ENCODE measurements at places on chromosomes 2 and 18.

DNA sequence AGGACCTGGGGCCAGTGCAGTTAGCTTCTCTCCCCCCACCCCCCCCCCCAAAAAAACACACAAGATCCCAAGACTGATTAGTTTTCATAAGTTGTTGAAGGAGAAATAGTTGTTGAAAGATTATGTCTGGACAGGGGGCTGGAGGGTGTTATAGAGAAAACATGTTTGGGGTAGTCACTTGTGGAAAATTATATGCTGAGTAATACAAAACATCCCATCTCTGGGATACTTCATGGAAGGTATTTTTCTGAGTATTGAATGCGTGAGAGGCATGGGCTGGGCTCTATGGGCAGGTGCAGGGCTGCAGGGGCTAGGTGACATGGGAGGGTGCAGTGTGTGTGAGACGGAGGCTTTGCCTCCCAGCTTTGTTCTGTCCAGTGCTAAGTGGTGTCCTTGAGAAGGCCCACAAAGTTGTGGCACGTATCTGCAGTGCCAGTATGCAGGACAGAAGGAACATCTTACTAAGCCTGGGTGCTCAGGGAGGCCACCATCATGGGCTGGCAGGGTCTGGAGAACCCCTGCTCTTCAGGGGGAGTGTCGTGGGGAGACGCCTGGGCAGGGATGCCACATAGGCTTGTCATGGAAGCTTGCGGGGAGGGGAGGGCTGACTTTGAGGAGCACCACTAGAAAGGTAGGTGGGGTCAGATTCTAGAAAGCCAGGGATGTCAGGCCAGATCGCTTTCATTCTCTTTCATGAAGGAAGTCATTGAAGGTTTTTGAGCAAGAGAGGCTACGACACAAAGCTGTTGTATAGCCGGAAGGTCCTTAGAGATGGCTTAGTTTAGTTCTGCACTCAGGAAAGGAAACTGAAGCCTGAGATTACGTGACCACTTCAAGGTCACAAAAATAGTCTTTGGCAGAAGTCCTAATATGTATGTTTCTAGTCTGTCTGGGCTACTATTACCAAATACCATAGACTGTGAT lies 232.0 kb downstream of the LDLRAD4 start:
- no peak for DNase-seq

DNA sequence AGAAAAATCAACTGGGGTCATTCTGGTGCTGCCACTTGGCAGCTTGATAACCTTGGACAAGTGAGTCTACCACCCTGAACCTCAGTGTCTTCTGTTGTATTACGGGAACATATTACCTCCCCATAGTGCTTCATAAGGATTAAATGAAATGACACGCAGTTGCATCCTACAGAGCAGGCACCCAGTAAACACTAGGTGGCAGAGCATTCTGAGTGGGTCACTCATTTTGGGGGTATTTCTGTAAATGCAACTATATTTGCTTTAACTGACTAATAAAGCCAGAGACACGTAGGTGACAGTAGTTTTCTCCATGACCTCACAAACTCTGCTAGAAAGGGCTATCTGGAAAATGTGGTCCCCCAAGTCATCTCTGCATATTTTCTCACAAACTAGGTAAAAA lies 4.7 kb downstream of the CD226 start:
- no peak for DNase-seq

GRCh38 chr18:9615280-9615797 lies 980 bp upstream of the PPP4R1 start:
- no peak for DNase-seq

GRCh38 chr2:151437630-151438029 lies 27.9 kb downstream of the RIF1 start:
- no peak for DNase-seq

- DNase-seq = no peak
Observed at GRCh38 chr2:13260402-13260801, 543.7 kb downstream of the TRIB2 start.

DNA sequence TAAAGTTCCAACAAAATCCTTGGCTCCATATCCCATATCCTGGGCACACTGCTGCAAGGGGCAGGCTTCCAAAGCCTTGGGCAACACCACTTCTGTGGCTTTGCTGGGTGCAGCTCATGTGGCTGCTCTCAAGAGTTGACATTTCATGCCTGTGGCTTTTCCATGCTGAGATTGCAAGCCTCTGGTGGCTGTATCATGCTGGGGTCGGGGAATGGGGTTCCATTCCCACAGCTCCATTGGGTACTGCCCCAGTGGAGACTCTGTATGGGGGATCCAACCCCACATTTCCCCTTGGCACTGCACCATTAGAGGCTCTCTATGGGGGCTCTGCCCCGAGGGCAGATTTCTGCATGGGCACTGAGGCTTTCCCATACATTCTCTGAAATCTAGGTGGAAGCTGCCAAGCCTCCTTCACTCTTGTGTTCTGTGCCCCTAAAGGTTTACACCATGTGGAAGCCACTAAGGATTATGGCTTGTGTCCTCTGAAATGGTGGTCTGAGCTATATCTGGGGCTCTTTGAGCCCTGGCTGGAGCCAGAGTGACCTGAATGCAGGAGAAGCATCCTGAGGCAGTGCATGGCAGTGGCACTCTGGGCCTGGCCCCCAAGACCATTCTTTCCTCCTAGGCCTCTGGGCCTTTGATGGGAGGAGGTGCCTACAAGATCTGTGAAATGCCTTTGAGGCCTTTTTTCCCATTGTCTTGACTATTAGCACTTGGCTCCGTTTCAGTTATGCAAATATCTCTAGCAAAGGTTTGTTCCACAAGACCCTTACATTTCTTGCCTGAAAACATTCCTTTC lies 107.9 kb downstream of the PTGR3 start:
- DNase-seq = no peak

DNA sequence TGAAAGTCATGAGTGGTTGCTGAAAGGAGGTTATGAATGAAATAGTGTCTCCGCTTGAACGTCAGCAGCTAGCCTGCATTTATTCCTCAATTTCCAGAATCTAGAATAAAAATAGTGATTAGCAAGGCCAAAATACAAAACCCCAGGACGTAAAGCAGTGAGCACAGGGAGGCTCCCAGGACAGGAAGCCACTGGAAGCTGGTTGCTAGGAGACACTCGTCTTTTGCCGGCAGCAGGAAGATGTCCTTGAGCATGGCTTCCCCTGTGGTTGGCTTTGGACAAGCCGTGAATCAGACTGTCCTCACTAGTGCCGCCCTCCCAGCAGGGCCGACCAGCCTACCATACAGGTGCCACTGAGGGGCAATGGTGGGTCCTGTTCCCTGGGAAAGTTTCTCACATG lies 374.4 kb downstream of the MTX2 start:
- no peak for DNase-seq

- no peak for DNase-seq
Observed at GRCh38 chr18:63539904-63540510, 2.2 kb upstream of the SERPINB12 start.

DNA sequence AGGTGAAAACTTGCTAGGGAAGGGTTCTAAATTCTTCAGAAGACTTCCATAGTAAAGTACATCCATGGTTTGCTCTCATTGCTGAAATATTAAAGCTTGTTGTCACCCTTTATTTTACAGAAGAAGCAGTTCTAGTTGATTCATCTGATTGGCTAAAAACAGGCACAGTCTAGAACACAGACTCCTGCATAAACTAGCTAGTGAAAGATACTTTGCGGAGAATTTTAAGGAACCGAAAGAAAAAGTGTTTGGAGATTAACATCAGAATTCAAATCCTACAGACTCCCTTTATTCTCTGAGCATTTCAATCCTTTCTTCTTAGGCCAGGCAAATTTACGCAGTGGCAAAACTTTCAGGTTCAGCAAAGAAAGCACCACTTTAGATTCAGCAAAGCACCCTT lies 1076.5 kb upstream of the ZEB2 start:
- no peak for DNase-seq

GRCh38 chr2:27628767-27629709 lies at the start of the genes CCDC121 and GPN1:
CCDC121 (minus strand) TSS chr2:27629012; CDS start chr2:27627799, 1,213 bp downstream.
GPN1 (plus strand) TSS chr2:27629050; CDS start chr2:27629059, 9 bp downstream.
- peak; percentile 73 for DNase-seq

DNA sequence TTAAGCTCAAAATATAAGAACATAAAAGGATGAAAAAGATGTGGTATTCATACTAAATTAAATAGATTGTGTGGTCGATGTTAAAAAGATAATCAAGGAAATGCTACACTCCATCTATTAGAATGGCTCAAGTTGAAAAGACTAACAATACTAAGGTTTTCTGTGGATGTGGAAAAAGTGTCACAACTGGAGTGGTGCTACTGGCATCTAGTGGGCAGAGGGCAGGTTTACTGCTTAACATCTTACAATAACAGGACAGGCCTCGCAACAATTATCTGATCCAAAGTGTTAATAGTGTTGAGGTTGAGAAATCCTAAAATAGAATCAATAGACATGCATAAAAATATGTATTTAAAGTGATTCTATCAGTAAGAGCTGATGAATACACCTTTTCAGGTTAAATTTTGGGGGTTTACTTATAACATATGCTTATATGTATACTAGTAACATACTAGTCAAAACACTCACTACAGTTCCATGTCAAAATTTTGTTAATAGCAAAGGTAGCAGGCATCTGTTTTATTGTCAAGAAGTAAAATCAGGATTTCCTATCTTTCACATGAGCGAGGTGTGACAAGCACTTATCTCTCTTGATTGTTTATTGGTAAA lies 91.5 kb upstream of the TMEFF2 start:
- DNase-seq = peak; percentile 67

DNA sequence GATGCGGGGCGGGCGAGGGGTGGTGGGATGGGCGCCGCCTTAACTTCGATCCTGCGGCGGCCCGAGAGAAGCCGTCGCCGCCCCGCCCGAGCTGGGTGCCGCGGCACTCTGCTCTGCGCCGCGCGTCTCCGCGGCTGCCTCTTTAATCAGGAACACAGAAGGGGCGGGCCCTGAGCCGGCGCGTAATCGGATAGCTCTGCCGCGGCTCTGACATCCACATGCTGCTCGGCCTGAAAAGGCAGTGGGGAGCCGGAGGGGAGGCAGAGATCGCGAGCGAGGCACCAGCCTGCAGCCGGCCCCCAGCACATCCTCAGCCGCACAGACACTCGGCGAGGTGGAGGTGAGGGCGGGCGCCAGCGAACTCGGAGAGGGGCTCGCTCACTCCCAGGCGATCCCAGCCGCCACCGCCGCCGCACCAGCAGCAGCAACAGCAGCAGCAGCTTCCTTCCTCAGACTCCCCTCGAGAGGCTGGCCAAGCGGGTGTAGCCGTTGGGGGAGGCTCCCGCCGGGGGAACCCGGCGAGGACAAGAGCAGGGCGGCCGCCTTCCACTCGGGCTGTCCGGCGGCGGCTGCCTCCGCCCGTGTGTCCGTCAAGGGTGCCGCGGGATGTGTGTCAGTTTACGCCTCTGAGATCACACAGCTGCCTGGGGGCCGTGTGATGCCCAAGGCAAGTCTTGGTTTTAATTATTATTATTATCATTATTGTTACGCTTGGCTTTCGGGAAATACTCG lies at the start of gene NRP2:
TSS of gene NRP2 (plus strand) at position 263 of the 732 bp plus-strand sequence. CDS start 790 bp downstream, outside the sequence.
- peak; percentile 67 for DNase-seq

DNA sequence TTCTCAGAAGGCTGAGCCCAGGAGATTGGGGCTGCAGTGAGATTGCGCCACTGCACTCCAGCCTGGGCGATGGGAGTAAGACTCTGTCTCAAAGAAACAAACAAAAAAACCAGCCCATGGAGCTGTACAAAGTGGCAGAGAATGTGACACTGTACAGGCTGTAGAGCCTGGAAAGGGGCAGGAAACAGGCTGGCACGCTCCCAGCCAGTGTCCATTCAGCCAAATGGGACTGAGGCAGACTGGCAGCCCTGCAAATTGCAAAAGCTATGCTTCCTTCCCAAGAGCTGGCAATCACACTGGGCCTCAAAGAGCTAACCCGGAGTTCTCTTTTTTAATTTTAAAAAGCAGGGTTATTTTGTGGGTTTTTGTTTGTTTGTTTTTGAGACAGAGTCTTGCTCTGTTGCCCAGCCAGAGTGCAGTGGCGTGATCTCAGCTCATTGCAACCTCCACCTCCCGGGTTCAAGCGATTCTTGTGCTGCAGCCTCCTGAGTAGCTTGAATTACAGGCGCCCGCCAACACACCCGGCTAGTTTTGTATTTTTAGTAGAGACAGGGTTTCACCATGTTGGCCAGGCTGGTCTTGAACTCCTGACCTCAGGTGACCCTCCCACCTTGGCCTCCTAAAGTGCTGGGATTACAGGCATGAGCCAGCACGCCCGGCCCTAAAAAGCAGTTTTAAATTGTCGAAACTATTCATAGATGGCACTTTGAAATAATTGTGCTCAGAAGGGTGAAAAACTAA lies 42.8 kb downstream of the SCRN3 start:
- DNase-seq = peak; percentile 10

GRCh38 chr2:68302281-68302875 lies 17.4 kb downstream of the CNRIP1 start:
- DNase-seq = no peak

- no peak for DNase-seq
Observed at GRCh38 chr2:19187323-19188020, 171.0 kb downstream of the OSR1 start.

- no peak for DNase-seq
Observed at GRCh38 chr2:195595825-195596224, 61.2 kb upstream of the SLC39A10 start.

GRCh38 chr18:63890237-63890949 lies 2.9 kb downstream of the SERPINB2 start:
- DNase-seq = no peak

DNA sequence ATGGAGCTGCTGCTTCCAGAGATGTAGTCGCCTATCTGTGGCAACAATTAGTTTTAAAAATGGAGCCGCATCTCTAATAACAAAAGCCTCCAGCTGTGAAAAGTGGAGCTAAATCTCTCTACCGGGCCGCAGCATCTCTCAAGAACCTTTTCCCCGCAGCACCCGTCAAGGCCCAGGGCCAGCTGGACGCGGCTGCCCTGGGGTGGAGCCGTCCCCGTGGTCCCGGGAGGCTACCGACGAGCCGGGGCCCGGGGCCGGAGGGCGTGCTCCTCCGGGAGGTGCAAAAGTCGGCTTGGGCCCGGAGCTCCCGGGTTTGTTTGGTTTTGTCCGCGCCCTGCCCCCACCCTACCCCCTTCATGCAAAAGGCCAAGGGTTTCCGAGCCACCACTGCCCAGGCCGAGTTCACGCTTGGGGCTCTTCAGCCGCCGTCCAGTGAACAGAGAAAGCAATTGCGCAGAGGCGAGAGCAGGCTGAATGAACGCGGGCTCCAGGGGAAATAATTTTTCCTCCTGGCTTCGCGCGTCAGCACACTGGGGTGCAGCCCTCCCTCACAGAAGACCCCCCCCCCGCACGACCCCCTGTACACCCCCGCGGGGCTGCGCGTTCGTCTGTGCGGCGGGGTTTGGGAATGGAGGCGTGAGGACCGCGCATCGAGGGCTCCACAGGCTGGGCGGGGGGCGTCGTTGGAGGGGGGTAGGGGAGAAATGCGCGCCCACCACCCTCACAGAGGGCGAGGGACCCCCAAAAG lies 557 bp upstream of the GREB1L start:
- no peak for DNase-seq

- DNase-seq = no peak
Observed at GRCh38 chr2:11056614-11057013, 98.7 kb upstream of the SLC66A3 start.

DNA sequence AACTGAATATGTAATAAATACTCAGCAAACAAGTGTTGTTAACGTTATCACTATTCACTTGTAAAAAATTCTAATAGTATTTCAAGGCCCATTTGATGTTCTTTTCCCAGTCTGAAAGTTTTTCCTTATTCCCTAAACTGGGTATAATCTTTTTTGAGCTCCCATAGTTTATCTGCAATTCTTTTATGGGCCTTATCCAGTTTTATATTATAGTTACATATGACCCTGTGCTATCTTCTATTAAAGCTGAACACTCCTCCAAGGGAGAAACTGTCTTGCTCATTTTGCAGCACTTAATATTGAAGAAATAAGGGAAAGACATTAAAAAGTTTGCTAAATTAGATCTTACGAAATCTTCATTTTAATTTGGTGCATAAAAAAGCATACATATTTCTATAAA lies 13.9 kb downstream of the PELI1 start:
- no peak for DNase-seq
